C1 segment of cervical spinal cord (tissue), 14 donors: ENCODE measurements at places on chromosomes 11 and 22.

DNA sequence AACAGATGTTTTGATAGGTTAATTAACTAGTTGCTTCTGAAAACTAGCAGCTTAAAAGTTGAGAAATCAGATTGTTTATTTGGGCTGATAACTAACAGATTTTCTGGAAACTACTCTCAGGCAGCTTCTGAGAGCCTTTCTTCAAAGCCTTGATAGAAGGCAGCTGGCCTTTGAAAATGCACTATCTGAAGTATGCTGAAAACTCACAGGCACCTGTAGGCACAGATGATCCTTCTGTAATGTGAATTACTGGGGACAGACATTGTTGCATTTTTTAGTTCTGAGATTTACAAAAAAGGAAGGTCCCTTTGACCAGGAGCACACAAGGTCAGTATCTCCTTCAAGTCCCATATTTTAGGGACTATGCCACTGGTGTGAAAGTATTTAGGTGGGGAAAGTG is 460.8 kb upstream of the CNTN5 start:
- DNase-seq: no peak

GRCh38 chr22:26273011-26273675 is 103.9 kb downstream of the SEZ6L start:
- DNase-seq: peak; percentile 62

DNA sequence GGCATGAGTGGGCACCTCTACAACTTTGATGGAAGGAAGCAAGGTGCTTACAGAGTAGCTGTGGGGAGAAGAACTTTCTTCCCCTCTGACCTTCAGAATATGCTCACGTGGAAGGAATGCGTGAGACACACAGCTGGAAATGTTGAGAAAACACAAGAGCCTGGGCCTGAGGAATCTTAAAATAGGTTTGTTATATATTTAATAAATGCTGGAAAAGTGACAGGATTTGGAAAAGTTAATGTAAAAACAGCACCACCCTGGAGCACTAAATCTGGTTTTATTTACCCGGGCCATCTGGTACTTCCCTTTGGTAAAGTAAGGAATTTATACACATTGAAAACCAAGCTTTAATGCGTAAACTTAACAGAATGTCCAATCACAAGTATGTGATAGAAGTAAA is 14.0 kb upstream of the AMPD3 start:
- no peak for DNase-seq

GRCh38 chr11:43547430-43547831 is 133.1 kb upstream of the HSD17B12 start:
- DNase-seq: no peak

DNA sequence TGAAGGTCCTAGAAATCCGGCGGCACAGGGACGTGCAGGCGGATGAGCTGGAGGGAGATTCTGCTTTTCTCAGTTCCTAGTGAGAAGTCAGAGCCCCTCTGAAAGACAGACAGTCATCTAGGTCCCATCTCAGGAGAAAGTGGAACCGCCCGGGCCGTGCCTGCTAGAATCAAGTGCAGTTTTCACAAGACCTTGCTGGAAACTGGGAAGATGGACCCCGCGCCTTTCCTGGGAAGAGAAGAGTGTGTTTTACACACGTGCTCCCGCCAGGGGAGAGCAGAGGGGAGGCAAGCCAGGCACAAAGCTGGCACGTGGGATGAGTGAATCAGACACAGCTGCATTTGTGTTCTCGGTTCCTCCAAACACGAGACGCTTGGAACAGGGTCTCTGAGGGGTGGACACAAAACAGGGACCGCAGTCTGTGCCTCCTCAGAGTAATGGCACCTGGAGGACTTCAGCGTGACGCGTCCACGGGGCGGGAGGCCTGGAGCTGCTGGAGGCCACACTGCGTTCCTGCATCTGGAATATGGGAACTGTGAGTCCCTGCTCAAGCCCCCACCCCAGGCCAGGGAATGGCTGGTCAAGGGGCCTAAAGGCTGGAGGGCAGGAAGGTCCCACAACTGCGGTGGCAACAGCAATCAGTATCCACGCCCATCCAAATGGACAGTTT is 218.3 kb downstream of the BRD1 start:
- DNase-seq: no peak

DNA sequence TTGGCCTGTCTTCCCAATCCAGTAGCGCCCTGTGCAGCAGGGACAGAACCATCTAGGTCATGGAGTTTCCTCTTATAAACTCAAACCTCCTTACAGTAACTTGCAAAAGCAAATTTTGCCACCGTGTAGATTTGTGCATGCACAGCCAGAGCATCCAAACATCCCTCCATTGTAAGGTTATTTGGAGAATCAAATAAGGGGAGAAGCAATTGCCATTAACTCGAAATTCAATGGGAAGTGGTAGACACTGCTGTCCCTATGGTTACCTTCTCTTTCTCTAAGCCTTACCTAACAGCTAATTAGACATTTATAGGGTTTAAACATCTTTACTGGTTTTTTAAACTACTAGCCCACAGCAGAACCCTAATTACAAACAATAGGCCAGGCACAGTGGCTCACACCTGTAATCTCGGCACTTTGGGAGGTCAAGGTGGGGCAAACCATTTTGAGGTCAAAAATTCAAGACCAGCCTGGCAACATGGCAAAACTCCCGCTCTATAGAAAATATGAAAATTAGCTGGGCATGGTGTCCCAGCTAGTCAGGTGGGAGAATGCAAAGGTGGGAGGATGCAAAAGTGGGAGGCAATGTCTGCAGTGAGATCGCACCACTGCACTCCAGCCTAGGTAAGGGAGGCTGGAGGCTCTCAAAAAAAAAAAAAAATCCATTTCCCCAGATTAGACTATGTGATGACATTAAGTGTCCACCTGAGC is 6.6 kb downstream of the HSPA8 start:
- no peak for DNase-seq

- no peak for DNase-seq
Observed at GRCh38 chr11:58525037-58525614, 17.2 kb upstream of the OR5B21 start.

DNA sequence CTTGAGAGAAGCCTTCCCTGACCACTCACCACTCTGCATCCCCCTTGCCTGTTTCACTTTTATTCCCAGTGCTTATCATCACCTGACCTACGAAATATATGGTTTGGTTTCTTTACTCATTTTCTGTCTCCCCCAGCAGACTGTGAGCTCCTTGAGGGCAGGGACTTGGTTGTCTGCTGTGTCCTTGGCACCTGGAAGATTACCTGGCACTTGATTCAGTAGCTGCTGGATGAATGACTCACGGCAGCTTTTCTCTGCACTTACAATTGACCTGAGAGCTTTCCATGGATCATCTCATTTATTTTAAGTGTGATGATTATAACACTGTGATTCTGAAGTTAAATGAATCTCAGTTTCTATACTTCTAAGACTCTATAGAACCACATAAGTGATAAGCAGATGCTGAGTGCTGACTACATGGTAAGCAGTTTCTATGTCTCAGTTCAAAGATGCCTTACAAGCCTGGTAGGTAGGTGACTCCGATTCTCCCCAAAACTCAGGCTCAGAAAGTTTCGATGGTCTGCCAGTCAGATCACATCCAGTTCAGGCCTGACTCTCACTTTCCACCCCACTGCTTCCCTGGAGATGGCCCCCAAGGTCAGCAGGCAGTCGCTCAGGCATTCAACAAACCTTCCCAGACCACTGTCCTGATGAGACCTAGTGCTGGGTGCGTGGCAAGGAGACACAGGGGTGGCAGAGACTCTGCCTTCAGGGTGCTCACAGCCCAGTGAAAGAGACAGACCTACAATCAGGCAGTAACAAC is 11.6 kb downstream of the IL2RB start:
- DNase-seq: no peak

DNA sequence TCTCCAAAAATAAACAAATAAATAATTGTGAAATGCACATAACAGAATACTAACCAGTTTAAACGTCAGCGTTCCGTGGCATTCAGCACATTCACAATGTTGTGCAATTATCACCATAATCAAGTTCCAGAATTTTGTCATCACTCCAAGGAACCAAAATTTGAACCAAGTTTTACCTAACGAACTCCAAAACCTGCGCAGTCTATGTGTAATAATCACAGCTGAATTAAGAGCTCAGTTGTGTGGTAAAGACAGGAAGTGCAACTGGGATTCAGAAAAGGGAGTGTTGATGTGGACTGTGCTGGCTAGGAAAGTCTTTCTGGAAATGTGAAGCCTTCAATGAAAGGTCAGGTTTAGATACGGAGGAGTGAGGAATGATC is 5.4 kb upstream of the MCAM start:
- DNase-seq: no peak

DNA sequence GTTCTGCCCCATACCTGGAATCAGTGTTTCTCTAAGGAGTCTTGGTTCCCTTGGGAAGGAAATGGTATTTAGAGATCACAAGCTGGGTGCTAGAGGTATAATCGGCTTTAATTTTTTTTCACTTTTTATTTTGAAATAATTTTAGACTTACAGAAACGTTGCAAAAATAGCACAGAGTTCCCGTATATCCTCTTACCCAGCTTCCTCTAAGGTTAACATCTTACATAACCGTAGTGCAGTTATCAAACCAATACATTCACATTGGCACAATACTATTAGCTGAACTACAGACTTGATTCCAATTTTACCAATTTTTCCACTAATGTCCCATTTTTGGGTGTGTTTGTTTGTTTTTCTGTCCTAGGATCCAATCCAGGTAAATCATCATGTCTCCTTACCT is 63.8 kb downstream of the RBX1 start:
- no peak for DNase-seq

- DNase-seq: no peak
Observed at GRCh38 chr11:112769584-112769983, 191.6 kb upstream of the NCAM1 start.

DNA sequence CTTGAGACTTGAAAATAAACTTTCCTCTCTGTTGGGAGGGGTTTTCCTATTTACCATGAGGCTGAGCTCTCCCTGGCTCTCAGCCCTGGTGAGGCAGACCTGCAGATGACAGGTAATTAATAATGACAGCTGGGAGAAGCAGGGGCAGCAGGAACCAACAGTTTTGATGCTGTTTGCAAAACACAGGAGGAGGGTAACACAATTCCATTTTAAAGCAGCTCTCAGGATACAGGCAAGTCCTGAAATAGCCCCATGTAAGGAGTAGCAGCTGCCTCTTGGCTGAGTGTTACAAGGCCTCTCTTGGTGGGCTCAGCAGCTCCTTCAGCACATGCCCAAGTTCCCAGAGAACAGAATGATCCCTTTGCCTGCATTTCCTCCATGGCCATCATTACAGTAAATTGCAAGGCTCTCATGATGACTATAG is 13.3 kb downstream of the PARVA start:
- no peak for DNase-seq

- no peak for DNase-seq
Observed at GRCh38 chr22:19174106-19175025, 4.2 kb downstream of the SLC25A1 start.

DNA sequence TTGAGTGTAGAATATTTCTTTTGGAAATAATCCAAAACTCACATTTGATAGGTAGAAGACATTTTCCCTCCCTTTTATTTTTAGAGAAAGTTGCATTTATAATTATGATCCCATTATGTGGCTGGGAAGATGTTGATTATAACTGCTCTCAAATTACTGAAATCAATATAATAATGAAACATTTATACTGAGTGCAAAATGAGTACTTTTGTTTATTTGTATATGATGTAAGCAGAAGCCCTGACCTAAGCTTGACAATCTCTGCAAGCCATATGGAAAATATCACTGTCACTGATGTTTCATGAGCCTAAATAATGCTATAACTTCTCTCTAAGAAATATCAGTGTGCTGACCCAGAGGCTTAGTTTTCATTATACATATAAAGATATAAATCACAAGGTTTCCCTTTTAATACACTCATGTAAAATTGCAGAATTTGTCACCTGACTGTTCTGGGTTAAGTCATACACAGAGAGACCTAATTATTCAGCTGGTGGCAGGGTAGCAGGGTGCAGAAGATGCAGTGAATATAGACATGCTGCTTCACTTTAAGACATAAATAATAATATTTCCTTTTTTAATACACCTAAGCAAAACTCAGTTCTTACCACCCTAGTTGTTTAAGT is 99.2 kb downstream of the BBOX1 start:
- no peak for DNase-seq

GRCh38 chr11:28476049-28476448 is 367.9 kb downstream of the METTL15 start:
- no peak for DNase-seq

- no peak for DNase-seq
Observed at GRCh38 chr11:82732734-82733443, 775 bp downstream of the FAM181B start.

- DNase-seq: no peak
Observed at GRCh38 chr11:72441752-72442207, 7.4 kb upstream of the CLPB start.

DNA sequence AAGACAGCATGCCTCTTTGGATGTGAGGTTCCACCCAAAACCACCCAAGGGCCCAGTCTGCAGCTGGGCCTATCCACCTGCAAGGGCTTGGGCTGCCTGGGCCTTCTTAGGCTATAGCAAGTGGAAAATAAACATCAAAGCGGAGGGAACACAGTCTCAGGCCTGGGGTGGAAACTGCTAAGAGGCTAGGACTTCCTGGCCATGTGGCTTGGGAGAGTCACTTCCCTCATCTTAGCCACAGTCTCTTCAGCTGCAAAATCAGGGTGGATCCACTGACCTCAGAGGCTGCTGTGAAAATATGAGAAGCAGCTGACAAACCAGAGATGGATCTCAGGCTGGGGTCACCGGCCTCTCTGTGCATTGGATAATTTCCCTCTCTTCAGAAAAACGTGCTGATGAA is 30.6 kb upstream of the TFIP11 start:
- no peak for DNase-seq

GRCh38 chr11:107928767-107929507 is 689 bp downstream of the RAB39A start:
- DNase-seq: peak; percentile 44

GRCh38 chr11:70688142-70688541 is 289.8 kb downstream of the CTTN start:
- DNase-seq: no peak

DNA sequence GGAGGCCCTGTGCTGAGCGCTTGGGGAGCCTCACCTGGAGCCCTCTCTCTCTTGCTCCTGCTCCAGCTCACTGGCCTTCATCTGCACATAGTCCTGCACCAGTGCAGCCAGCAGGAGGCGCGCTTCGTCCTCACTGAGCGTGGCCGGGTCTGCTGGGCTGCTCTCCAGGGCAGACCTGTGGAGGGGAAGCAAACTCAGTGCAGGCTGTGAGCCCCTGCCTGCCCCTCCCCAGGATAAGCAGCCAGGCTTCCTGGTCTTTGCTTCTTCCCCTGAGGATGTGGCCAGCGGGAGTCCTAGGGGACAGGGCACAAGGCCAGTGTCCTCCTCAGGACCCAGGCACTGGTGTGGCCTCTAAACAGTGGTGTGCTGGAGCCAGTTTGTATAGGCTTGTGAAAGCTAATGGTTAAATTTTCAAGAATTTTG is 2.2 kb downstream of the CALCA start:
- no peak for DNase-seq

GRCh38 chr11:72225411-72225951 is 914 bp downstream of the INPPL1 start:
- DNase-seq: no peak

DNA sequence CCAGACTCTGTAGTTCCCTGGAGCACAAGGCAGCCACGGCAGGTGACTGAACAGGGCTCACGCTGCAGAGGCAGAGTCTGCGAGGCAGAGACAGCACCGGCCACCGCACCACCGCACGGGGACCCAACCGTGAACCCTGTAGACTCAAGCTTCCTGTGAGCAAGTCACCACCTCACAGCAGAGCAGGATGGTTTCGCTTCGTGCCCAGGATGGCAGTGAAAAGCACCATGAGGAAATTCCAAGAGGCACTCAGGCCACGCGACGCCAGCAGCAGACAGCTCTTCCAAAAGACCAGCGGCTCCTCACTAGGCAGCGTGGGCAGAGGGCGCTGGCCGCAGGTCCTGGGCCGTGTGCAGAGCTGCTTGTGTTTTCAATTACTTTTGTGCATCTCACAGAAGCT is 24.5 kb downstream of the BRD1 start:
- no peak for DNase-seq

- DNase-seq: no peak
Observed at GRCh38 chr22:38907767-38908166, 35.8 kb upstream of the CBX6 start.
